AG10803 (cell line): ENCODE measurements at places on chromosomes 4 and X.

- DNase-seq, result no peak
Measured at GRCh38 chr4:25609976-25610375, 45.7 kb upstream of the SLC34A2 start.

- no peak for DNase-seq
Measured at GRCh38 chr4:180434131-180434895, 1808.9 kb upstream of the TENM3 start.

- no peak for DNase-seq
Measured at GRCh38 chrX:107684956-107685385, 56.7 kb downstream of the PRPS1 start.

DNA sequence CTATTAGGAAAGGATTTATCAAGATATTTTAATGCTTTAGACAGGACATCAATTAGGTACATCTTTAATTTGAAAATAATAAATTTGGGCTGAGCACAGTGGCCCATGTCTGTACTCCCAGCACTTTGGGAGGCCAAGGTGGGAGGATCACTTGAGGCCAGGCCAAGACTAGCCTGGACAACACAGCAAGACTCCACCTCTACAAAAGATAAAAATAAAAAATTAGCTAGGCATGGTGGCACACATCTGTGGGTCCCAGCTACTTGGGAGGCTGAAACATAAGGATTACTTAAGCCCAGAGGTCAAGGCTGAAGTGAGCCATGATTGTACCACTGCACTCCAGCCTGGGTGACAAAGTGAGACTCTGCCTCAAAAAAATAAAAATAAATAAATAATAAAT lies 59.6 kb upstream of the IRF2 start:
- peak; percentile 4 for DNase-seq

DNA sequence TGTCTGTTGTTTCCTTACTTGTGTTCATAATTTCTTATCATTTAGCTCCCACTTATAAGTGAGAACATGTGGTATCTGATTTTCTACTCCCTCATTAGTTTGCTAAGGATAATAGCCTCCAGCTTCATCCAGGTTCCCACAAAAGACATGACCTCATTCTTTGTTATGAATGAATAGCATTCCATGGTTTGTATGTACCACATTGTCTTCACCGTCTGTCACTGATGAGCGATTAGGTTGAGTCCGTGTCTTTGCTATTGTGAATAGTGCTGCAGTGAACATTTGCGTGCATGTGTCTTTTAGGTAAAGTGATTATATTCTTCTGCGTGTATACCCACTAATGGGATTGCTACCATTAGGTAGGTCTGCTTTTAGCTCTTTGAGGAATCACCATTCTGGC lies 624.3 kb upstream of the EPHA5 start:
- no peak for DNase-seq

GRCh38 chr4:146346276-146346675 lies 131.9 kb downstream of the REELD1 start:
- DNase-seq, result no peak

GRCh38 chr4:110682311-110682710 lies 59.4 kb upstream of the PITX2 start:
- peak; percentile 70 for DNase-seq

DNA sequence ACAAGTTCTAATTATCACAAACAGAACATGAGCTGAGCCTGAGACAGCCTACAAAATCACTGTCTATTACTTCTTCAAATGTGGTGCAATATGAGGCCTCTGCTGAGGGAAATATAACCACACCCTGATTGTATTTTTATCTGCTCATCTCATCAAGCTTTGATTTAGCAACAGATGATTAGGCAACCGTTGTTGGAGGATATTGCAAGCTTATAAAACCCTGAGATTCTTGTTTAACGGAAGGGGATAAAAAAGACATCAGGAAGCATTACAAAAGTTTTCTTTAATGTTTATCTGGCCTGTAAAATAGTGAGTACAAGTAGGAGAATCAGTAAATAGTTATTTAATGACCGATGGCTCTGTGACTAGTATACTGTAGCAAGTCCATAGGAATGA lies 108.5 kb downstream of the ZNF330 start:
- DNase-seq, result peak; percentile 93

GRCh38 chr4:66693694-66694093 lies 851.6 kb downstream of the CENPC start:
- DNase-seq, result no peak

DNA sequence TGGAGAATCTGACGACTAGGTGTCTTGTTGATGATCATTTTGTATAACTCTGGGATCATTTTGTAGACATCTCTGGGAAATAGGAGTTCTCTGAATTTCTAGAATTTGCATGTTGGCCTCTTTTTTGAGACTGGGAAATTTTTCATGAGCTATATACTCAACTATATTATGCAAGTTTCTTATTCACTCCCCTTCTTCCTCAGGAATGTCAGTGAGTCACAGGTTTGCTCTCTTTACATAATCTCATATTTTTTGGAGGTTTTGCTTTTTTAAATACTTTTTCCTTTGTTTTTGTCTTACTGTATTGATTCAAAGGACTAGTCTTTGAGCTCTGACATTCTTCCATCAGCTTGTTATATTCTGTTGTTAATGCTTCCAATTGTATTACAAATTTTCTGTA lies 1324.2 kb downstream of the TECRL start:
- DNase-seq, result no peak

DNA sequence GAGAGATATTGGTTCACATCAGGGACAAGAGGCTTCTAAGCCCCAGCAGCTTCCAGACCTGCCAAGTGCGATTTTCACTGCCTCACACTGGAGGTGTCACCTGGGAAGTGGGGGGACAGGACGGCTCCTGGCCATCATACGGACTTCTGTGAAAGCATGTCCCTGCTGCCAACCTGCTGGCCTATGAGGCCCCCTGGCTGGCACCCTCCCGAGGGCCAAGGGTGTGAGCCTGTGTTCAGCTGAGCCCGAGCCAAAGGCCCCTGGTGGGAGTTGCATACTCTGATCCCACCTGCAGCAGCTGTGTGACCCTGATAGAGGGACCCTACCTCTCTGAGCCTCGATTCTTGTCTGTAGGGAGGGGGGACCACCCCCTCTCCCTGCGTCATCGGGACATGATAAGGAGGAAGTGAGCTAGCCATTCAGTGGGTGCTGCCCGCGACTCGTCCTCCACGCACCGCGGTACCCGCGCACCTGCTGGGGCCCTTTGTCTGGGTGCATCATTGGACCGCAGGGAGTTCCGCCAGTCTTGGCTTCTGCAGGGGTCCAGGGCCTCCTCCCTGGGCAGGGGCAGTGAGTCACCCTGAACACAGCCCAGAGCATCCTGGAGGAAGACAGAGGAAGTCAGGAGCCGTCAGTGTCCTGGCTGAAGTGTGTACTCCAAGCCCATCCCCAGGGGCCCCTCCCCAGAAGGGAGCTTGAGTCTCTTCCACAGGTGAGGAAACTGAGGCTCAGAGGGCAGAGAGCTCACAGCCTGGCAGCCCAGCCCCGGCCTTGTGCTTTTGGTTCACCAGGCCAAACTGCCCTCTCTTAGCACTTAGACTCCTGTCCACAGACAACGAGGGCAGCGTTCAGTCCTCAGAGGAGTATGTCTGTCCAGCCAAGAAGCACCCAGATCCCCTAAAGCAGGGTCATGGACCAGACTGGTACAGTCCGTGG lies 24.1 kb downstream of the C4orf50 start:
- no peak for DNase-seq

DNA sequence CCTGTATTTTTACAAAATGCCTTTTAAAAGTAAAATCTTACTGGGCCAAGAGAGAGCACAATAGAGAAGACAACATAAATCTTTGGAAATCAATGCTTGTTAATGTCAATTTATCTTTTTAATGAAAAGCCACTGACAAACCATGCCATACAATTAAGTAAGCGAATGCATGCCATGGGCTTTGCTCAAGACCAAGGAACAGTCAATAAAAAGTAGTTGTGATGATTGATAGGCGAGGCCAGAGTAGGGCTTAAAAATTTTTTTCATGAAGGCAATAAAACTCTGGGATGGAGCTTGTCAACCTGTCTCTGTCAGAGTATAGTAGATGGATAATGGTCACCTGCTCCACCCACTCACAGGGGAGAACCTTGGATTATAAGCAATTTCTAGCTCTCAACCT lies 17.5 kb upstream of the GPM6B start:
- no peak for DNase-seq

DNA sequence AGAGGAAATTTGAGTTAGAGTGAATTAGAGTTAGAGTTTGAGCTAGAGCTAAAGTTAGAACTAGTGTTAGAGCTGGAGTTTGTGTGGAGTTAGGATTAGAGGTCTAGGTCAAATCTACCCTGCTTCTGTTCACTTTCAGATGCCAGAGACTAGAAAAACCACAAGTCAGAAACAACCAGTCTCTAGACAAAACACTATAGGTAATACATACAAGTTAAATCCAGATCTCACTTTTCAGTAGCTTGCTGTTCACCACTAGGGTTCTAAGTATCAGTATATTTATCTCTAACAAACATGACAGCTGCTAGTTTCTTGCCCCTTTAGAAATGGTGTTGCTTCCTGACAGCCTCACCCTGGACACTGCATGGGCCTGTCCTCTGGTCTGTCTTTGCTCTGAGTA lies 300.7 kb downstream of the ARAP2 start:
- DNase-seq, result no peak

DNA sequence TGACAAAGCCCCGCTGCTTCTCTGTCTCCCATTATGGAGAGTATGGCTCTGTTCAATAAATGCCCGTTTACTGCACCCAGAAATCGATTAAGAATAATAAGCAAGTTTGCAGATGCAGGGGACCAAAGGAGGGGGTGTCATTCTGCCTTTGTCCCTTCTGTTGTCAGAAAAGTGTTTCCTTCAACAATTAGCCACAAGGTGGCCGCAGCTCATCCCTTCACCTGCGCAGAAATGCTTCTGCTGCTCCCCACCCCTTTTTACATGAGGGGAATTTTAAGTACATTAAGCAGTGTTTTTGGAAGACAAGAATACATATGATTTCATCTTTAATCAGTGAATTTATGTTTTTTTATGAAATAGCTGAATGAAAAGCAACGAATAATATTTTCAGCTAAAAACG lies 175.6 kb upstream of the ARX start:
- no peak for DNase-seq

DNA sequence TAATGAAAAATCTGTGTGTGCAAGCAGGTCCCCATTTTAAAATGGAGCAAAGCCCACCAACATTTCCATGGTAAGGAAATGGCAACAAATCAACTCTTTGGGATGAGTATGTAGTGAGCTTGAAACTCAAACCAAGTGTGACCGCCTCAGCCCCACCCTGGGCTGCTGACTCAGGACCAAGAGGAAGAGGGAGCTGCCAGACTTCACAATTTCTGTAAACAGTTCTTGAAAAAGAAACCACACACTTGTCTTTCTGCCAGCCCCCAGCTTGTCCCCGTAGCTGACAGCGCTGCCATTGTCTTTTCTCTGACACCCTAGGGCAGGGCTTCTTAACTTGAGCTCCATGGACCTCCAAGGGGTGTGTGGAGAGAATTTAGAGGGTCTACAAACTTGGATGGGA lies 10.3 kb downstream of the RTL5 start:
- DNase-seq, result peak; percentile 80

DNA sequence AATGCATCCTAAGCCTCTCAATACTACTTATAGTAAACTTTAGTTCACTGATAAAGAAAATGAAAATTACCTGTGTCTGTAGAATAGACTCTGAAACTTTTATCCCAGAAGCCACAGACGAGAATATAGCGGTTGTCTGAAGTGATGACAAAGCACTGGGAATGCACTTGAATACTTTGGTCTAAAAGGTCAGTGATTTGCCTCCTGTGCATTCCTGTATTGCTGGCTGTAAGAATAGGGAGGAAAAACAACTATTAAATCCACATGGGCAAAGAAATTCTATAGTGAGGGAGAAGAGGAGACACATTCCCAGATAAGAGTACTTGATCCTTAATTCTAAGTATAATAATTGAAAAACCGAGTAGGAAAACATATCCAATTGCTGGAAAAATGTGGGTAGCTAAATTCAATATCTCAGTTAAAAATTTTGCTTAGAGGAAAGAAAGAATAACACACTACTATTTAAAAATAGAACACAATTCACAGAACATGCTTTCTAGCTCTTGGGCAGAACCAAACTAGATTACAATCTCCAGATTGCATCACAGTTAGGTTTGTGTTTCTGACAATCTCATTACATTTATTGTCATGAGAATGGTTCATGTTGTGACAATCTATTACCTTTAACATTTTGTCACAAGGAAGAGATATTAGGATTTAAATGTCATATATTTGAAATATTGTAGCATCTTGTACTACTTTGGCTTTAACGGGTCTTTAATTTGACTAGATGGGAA lies 232.1 kb downstream of the DCLK2 start:
- DNase-seq, result peak; percentile 64

DNA sequence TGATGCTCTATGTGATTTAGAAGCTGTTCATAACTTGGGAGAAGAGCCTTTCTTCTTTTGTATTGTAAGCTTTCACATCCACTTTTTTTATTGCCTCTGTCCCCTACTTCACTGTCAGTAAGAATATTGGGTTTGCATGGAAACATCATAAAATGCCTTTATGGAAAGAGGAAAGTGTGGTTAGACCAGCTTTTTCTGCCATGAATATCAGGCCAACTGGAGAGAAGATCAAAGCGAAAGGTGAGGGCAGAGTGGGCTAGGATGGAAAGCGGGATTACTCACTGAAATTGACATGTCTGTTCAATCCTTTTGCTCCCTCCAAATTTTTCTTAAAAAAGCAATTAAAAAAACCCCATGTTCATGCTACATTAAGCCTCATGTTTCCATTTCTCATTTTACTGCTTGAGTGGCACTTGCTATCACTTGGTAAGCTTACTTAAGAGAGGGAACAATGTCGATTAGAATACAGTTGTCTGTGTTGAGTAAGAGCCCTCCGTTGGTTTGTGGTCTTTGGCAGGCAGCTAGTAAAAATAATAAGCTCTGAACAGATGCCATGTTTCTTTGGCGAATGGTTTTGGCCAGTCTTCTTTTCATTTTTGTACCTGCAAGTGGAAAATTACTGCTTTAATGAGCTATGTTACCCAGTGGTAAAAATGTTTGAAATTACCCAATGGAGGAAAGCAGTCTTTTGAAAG lies 35.9 kb downstream of the SUPT20HL1 start:
- peak; percentile 3 for DNase-seq

DNA sequence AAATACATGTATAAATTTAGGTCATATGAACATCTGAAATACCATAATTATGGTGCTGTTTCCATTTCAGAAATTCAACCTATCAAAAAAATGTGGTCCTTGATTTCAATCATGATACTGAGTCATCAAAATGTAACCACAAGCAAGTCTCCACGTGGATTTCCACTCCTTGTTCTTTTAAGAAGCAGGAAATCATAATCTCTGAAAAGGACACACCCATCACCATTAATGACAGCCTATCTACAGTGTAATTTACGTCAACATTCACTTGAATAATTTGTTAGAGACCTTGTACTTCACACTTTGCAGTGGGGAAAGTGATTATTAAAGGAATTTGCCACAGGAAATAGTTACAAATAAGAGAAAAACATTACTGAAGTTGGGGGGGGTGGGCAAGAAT lies 17.7 kb upstream of the SLC7A11 start:
- peak; percentile 64 for DNase-seq

- DNase-seq, result no peak
Measured at GRCh38 chr4:62402088-62402806, 1202.1 kb downstream of the ADGRL3 start.

DNA sequence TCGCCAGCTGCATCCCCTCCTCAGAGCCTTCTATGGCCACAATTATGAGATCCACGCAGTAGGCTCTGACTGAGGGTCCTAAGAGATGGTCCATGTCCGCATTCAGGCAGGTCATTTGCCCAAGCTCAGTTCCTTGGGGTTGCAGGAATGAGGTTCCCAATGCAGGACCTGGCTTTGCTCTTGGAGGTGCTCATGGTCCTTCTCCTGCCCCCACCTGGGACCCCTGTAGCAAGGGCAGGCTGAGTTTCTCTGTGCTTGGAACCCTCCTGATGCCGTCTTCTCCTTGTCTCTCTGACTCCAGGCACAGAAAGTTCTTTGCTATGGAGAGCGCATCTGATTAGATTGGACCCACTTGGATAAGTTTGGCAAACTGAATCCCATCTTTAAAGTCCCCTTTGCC lies 16.5 kb upstream of the SHOX start:
- DNase-seq, result no peak
